ENCODE measurements at places on chromosomes 2 and 18.

DNA sequence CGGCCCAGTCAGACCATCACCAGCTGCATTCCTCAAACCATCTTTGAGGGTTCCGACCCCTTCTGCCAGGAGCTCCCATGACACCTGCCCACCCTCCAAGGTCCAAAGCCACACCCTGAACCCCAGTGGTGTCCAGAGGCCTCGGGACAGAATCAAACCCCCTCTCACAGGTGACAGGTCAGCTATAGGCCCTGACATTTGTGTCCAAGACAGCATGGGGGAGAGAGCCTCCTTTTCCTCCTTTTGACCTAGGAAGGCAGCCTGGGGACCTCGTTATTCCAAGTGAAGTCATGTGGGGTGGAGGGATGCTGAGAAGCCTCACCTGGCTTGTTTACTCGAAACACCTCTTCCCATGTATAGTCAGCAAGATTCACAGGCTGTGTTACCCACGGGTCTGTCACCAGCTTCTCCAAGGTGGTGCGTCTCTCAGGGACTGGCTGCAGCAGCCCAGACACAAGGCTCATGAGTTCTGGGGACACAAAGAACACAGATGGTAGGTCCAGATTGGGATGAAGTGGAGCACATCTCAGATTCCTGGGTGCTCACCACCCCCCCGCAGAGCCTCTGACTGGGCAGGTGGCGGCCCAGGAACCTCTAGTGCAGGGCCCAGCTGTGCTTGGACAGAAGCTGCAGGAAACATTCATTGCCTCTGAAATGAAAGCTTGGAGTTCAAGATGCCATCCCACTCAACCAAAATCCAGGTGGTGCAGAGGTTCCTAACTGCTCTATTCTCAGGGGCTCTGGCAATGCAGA, 5.1 kb upstream of the MTERF4 start:
- no peak for DNase-seq

DNA sequence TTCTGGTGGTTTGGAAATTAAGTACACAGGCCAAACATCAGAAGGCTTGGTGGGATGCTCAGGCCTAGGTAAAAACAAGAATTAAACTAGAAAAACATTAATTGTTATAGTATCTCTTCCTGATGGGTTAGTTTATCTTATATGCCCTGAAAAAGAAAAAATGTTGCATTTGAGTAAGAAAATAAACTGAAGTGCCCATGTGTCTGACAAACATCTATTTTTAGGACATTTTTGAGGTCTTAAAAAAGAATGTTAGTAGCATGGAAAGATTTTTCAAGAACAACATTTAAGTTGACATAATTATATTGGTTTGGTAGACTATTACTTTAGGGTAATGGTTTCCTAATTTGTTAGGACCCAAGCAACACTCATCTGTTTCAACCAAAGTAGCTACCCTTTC, 140.1 kb upstream of the RND3 start:
- DNase-seq = no peak

- DNase-seq = no peak
These were observed 118.8 kb downstream of the FSHR start for GRCh38 chr2:49035481-49035880.

- no peak for DNase-seq
These were observed 141.5 kb downstream of the FAM210A start for GRCh38 chr18:13584825-13585224.

GRCh38 chr2:190763901-190764514, 115.1 kb downstream of the NAB1 start:
- no peak for DNase-seq

DNA sequence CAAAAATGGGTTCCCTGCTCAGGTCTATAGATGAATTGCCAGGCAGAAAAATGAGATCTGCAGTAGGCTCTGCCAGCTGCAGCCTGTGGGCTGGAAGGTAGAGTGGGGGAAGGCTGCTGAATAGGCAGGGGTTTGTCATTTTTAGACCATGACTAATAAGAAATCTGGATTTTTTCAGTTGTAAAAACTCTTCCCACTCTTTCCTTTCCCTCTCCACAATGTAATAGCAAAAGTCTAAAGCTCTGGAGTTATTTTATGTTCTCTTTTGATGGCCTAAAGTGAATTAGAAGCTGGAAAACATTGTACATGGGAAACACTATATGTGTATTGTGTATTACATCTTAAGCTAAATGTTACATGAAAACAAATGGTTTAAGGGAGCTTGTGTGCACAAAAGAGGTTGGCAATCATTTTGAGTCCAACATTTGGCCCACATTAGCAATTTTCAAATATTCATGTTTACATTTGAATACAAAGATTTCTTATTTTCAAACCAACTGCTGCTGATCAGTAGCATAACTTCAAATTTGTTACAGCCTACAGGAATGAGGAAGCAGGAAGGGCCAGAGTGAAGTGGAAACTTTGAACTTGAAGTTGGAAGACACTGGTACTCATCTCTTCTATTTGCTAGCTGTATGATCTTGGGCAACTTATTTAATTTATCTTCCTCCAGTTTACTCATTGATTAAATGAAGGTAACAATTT, 407.1 kb downstream of the SLC4A3 start:
- DNase-seq = no peak

DNA sequence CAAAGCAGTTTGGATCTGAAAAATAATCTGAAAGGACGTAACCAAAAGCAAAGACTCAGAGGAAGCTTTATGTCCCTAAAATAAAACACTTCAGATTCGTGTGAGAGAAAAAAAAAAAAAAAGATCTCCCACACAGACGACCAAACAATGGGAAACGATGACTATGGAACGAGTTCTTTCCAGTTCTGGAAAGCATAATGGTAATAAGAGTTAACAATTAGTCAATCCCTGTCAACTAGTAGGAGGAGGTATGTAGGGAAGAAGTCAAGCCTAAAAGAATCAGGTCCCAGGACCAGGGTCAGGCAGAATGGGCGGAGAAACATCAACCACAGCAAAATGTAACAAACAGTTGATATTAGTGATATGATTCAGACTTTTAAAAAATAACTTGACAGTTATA, 170.3 kb upstream of the SETBP1 start:
- DNase-seq = no peak

DNA sequence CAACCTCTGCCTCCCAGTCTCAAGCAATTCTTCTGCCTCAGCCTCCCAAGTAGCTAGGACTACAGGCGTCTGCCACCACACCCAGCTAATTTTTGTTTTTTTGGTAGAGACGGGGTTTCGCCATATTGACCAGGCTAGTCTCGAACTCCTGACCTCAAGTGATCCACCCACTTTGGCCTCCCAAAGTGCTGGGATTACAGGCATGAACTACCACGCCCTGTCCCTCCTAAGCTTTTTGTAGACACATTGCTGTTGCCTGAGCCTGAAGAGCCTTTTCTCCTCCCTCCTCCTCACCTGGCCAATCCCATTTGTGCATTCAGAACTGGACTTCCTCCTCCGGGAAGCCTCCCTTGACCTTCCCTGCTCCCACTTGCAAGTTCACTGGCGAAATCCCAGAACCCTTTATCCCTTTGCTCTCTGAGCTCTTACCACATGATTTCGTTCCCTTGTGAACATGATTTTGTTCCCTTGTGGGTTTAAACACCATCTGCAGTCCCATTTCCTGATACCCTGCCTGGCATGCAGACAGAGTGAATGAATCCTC, 2.6 kb downstream of the C2orf72 start:
- DNase-seq = no peak

- no peak for DNase-seq
These were observed 54.5 kb downstream of the MAP4K4 start for GRCh38 chr2:101751875-101752619.

GRCh38 chr2:45028276-45028675, 19.0 kb upstream of the SIX2 start:
- no peak for DNase-seq

GRCh38 chr2:215403441-215404347, 32.2 kb downstream of the FN1 start:
- DNase-seq = no peak

GRCh38 chr2:238021327-238021726, 39.5 kb upstream of the SCLY start:
- no peak for DNase-seq

DNA sequence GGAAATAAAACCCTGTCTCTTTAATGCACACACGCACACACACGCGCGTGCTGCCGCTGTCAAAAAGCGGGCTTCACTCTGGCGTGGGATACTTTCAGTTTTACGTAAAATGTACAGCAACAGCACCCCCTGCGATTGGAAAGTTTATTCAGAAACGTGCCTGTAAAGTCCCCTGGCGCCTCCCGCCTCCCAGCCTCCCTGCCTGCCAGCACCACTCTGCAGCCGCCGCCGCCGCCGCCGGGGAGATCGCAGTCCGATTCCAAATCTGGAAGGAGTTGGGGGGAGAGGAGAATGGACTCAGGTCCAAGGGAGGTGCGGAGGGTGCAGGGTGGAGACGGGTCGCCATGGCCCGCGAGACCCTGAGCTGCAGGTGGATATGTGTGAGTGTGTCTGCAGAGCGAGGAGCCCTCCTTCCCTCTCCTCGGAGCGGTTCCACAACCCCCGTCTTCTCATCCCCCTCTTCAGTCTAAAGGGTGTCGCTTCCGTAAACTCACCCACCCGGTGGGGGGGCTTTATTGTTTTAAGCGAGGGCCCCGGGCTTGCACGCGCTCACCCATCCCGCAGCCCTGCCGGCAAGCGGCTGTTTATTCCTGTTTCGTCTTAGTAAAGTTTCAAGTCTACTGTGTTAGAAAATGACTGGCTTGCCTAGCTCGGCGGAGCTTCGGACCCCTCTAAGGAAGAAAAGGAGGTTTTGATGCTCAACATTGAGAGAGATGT, 1.8 kb upstream of the BCL11A start:
- peak; percentile 55 for DNase-seq

DNA sequence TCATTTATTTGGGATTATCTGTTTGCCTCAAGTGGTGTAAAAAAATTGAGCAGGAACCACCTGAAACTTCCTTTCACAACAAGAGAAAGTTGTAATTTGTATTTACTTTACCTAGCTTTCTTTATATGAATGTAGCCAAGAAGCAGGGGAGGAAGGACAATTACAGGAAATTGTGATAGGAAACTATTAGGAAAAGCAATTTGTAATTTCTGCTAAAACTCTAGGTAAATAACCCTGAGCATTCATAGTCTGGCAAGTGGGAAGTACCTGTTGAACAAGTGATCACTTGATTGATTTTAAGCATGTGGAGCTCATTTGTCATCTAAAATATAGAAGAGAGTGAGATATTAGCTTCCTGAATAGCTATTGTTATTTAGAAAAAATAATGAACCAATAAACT, 5.0 kb downstream of the TFPI start:
- DNase-seq = no peak

GRCh38 chr2:146992057-146992456, 852.8 kb upstream of the ACVR2A start:
- no peak for DNase-seq

DNA sequence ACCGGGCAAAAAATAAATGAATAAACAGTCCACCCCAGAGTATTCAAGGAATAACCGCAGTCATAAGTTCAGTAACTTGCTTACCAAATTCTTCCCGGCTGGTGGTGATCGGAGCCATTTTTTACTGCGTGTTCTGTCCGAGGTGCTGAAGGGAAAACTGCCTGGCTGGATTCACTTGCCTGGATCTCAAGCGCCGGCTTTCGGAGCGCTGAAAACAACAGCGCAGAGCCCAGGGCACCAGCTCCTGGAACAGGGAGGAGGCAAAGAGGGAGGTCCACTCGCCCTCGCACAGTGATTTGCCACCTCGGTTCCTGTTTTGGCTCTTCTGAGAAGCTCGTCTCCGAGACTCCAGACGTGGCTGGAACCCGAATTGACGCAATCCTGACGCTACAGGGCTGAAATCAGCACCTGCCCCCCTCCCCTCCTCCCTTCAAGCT, at the start of gene SYT4:
SYT4 (minus strand) TSS at position 327 of the 437 bp plus-strand sequence; CDS start at position 118, 209 bp downstream.
- no peak for DNase-seq

DNA sequence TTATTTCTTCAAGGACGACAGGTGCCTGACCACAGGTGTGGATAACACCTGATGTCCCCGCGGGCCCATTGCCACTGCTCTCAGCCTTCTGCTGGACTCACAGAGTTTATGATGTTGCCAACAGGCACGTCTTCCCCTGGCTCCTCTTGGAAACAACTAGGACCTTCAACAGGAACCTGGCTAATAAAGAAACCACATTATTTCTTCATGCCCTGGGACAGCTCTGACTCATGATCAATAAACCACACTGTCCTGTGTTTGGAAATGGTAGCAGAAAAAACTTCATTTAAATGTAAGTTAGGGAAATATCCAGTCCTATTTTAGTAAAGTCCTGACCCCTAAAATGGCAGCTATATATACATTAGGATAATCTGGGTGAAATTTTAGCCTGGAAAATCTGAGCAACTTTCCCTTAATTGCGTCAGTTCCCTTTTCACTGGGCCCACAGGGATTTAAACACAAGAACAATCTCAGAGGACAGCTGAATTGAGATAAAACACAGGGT, 158.9 kb downstream of the VAPA start:
- no peak for DNase-seq

GRCh38 chr2:28165087-28165635, 227.5 kb upstream of the FOSL2 start:
- DNase-seq = no peak

DNA sequence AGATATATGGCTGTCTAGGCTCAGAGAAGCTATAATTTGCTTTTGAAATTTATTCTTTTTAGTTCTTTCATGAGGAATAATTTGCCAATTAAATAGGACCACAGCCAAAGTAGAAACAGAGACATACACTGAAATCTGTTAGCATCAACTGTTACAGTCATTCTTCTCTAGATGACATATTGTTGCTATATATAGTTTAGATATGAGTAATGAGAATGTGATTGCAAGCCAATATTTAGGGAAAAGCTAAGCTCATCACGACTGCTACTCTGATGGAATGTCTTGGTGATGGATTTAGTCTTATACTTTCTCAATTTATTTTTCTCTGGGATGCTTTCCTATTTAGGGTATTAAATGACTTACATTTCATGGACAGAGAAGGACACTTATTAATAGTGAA, 259.1 kb downstream of the LNPK start:
- no peak for DNase-seq

GRCh38 chr18:49073437-49073836, 122.7 kb upstream of the SMAD7 start:
- DNase-seq = no peak

DNA sequence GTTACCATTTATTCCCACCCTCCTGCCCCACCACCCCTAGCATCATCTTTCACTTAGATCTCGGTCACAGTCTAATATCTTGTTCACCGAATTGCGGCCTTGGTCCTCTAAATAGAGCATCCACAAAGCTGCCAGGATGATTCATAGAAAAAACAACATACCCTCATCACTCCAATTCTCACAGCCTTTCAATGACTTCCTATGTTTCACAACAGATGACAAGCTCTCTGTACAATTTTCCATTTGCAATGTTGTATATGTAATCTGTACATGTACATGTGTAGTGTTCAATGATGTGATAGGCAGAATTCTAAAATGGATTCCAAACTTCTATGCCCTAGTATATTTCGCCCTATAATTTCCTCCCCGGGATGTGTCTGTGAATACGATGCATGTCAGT, 675.6 kb upstream of the CELF4 start:
- no peak for DNase-seq

DNA sequence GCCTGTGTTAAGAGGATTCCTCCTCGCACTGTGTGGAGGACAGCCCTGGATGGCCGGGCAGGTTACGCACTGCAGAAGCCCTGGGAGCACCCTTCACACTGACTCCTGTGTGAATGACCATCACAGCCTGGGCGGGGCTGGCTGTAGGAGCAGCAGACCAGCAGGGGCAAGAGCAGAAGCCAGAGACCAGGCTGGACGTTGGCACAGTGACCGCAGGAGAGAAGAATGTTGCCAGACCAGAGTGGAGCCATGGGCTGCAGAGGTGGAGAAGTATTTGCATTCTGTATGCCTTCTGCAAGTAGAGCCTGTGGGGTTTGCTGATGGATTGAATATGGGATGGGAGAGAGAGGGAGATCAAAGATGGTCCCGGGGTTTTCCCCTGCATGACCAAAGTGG, 23.1 kb downstream of the LRRFIP1 start:
- no peak for DNase-seq

GRCh38 chr2:208872591-208872990, 466.0 kb downstream of the PTH2R start:
- DNase-seq = no peak
